ENCODE measurements at places on chromosomes 4 and X.

GRCh38 chr4:56743550-56743949, 62.5 kb upstream of the HOPX start:
- no peak for DNase-seq

- no peak for DNase-seq
Measured at GRCh38 chr4:87005690-87006425, 71.0 kb downstream of the AFF1 start.

GRCh38 chrX:40227125-40227524, 129.4 kb upstream of the BCOR start:
- DNase-seq, result no peak

GRCh38 chr4:4923201-4923600, 63.7 kb downstream of the MSX1 start:
- no peak for DNase-seq

DNA sequence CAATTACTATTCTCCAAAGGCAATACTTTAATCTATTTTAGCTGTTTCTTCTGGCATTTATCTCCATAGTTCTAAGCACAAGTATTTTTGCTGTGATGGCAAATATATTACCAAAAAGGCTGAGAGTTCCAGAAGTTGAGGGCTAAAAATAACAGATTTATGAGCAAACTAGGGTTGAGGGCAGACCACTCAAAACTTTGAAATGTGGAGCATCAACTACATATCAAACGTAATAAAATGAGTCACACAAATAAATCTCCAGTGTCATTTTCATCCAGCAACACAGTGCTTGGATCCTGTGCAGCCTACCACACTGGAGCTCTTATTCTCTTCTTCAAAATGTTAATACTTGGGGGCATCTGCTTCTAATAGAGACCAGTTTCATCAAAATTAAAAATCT, 163.9 kb downstream of the HS3ST1 start:
- DNase-seq, result no peak

DNA sequence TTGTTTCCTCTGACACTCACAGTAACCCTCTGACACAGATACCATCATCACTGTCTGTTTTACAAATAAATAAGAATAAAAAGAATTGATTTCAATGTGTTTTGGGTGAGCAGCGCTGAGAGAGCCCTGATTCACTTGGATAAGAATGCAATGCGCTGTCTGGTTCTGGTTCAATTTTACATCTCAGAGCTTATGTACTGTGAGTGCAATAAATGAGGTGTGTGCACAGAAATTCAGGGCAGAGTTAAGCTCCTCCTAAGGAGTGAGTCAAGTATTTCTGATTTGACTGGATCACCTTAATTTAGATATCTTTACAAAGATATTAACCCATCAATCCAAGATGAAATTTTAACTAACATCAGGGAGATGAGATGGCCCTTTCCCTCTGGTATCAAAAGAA, 11.2 kb downstream of the FAM9C start:
- no peak for DNase-seq

DNA sequence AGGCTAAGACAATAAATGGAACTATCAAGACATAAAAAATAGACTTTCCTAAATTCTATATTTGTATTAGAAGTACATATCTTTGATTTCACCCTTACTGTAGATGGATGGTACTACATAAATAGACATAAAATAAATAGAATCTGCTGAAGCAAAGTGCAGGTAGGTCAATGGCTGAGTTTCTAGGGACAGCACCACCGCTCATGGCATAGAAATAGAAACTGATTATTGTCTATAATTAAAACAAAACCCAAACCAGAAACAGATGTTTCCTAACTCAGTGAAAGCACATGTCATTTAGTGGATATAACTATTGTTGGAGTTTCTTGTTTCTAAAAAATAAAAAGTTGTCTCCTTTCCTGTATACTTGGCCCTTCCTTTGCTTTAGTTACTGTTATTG, 387.3 kb upstream of the ADGRL3 start:
- DNase-seq, result no peak

GRCh38 chr4:148057516-148057915, 325.6 kb downstream of the ARHGAP10 start:
- DNase-seq, result no peak

- DNase-seq, result no peak
Measured at GRCh38 chr4:21467551-21467950, 481.0 kb downstream of the KCNIP4 start.

GRCh38 chr4:140928880-140929279, 172.7 kb upstream of the TBC1D9 start:
- DNase-seq, result no peak

GRCh38 chrX:124925681-124926080, 394.0 kb upstream of the TEX13C start:
- no peak for DNase-seq

GRCh38 chr4:153748378-153748777, 11.4 kb downstream of the RNF175 start:
- DNase-seq, result peak; percentile 61

DNA sequence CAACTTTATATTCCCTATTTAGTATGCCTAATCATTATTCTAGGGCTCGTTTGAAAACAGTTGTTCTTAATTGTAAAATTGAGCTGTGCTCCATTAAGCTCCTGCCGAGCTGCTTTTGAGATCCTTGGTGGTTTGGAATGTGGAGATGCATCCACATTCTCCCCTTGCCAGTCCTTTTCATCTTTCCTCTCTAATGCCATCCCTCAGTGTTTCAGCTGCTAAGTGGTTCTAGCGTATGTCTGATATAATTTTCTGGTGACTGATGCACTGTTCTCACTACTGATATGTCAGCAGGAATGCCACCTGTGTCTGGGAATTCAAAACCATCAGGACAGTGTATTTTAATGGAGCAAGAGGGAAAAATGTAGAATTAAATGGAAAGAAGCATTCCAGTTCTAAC, 1085.0 kb downstream of the CCSER1 start:
- no peak for DNase-seq

DNA sequence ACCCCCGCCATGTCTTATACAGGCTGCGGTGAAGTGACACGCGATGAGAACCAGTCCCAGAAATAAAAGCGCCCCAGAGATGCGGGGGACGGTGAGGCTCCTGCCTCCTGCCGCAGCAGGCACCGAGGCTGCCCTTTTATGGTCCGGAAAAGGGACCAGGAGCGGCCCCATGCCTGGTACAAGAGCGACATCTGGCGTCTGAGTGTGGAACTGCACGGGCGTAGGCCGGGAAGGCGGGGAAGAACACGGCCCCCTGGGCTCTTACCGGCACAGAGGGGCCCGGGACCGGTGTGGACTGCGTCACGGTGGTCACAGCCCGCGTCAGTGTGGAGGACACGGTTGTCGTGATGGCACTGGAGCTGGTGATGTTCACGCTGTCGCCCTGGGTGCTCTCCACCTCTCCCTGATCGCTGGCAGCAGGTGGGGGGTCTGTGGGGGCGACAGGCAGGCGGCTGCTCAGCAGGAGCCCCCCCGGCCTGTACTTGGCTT, 8.9 kb upstream of the RENBP start:
- DNase-seq, result no peak

DNA sequence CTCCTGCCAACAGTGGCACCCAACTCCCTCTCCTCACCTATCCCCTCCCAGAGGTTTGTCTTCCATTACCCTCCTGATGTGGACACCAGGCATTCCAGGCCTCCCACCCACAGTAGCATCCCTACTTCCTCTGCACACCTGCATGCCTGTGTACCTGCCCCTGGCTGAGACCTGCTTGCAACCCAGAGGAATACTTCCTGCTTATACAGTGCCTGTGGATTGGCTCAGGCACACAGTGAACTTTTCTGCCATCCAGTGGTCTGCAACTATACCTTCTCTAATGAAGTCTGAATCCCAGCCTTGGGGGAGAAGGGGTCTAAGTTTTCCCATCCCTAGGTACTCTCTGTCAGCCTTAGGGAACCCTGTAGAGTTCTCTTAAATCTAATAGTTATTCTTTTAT, 169.9 kb downstream of the IQCM start:
- DNase-seq, result no peak

DNA sequence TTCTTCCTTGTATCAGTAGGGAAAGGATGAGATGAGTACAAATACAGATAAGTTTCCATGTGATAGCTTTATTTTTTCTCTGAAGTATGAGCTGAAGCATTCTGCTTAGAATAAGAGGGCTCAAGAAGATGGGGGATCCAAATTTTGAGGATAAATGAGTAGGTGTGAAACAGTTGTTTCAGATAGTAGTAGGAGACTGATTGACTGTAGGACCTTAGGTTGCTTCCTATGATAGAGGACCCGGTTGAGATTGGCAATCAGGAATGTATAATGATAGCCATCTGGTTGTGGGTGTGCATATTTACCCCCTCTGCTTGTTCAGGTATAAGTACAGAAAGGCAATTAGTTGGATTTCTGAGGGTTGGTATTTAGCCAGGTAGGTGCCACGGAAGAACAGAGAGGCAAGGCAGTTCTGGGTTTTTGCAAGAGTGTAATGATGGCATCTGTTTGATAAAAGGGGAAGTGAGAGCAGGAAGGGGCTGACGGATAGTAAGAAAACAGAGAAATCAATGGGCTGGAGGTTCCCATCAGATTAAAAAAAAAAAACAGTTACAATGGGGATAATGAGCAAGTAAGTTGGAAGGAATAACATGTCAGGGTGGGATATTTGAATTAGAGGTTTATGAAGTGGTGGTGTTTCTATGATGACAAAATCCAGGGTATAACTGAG, 13.7 kb downstream of the OCRL start:
- no peak for DNase-seq

DNA sequence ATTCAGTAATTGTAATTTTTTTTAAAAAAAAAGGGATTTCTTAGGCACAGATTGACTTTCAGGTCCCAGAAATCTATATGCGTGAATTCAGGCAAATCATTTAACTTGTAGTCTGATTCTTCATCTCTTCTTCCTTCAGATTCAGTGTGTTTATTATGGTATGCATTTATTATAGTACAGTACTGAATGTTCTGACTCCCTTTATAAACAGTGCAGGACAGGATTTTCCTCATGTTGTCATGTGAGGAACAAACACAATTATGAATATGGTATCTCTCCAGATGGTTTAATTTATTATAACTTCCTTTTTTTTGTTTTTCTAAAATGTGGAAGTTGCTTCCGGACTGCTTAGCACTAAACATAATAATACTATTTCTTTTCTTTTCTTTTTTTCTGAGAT, 54.2 kb downstream of the RPS3A start:
- DNase-seq, result no peak

DNA sequence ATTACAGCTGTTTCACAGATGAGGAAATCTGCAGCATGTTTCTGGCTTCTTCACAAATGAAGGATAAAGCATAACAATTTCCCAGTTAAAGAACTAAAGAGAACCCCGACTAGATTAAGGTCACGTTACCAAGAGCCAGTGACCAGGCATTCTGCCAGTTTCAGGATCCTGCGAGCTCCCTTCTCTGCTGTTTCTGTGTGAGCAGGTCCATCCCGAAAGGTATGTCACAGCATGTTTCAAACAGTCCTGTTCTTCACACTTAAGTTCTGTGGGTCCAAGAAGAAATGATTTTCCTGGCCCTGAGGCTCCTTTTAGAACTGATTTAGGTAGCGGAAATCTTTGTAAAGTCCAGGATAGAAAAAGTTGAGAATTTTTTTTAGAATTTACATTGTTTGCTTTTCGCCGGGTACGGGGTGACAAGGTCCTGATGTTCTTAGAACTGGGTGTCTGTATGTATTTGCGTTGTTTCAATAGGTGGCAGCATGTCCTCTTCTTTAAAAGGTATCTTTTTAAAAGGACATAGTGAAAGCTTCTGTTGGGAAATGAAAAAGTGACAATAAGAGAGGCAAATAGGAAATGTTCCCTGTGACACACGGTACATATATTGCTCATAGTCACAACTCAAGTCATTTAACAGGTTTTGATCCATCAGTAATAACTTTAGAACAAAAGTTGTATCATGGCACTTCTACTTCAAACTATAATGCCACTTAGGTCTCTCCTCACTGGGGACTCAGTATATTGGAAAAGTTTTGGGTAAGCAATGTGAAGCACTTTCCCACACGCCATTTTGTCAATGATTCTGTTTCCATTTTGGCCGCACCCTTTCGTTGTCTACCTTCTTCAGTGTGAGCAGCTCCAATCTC, 18.4 kb downstream of the IL21 start:
- DNase-seq, result peak; percentile 4

DNA sequence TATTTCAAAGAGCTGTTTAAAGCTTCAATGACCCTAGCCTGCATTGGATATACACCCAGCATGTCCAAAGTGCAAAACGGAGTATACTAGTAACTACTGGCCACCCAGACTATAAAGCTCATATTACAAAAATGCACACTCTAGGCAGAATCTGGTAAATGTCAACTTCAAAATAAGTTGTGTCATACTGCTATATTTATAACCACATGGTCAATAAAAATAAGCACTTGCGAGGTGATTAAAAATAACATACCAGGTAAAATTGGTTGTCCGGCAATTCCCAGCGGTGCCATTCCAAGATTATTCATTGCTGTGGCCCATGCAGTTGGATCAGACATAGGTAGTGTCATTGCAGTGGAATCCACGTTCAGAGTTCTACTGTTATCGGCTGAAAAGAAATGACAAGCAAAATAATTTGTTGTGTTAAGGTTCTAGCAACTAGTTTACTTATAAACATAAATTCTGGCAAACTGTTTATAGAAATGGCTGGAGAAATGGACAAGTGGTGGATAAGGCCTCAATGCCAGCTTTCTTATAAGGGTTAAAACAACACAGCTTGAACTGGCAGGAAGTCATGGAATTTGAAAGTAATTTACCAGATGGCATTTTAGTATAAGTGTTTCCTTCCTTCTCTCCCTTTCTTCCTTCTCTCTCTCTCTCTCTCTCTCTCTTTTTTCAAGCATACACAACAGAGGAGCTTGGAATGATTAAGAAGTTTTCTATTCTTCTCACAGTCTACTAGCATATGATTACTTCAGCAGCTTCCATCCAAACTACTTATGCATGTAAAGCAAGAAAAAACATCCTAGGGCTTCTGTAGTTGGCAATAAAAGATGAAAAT, 199.9 kb downstream of the ENOX2 start:
- no peak for DNase-seq

DNA sequence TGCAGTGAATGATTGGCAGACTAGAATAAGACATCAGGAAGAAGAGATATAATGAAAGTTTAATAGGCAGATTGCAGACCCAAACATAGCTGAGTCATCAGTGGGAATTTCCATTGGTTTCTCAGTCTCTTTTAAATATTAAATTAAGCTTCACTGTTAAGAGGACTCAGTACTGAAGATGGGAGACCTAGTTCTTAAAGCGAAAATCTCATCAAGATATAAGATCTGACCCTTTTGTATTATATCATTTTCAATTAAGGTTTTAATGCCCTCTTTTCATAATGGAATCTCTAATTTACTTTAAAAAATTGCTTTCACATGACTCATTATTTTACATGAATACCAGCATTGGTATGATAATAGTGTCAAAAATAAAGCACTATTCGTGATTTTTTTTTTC, 168.9 kb upstream of the ATOH1 start:
- DNase-seq, result peak; percentile 1

- no peak for DNase-seq
Measured at GRCh38 chr4:76407440-76408119, 13.4 kb downstream of the CCDC158 start.

GRCh38 chrX:48648336-48648751, 35.3 kb upstream of the WAS start:
- peak; percentile 10 for DNase-seq

DNA sequence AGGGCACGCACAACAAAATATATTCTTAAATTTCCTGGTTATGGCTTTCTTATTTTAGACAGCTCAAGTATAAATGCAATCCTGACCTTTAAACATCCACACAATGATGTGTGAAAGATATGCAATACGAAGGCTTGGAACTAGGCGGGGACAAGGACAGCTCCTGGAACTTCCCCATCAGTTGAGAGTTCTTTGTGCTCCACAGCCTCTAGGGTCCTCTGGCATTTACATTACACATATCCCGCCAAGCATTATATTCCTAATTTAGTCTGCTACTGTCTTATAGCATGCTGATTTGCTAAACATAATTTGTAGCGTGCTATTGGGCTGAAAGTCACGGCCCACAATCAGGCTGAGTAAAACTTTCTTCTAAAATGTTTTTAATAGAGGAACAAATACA, 74.4 kb downstream of the FTHL17 start:
- no peak for DNase-seq

All from kidney epithelial cell (primary cell).